ENCODE measurements at places on chromosomes 6 and 20.

DNA sequence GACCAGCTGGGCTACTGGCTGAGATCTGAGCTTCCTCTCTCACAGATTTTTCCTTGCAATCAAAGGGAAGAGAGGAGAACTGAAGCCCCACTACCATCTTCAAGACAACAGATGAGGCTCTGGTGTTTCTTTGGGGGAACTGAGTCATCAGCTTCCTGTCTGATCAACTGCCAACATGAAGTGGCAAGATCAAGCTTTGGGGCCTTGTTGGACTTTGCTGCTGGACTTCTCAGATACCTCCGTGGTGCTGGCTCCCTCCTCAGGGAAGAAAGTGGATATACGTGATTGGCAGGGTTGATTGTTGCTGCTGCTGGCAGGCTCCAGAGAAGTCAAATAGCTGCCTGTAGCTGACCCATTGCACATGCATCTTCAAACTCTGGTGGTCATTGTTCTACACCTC is 3.6 kb upstream of the TOX2 start:
- DNase-seq = no peak

DNA sequence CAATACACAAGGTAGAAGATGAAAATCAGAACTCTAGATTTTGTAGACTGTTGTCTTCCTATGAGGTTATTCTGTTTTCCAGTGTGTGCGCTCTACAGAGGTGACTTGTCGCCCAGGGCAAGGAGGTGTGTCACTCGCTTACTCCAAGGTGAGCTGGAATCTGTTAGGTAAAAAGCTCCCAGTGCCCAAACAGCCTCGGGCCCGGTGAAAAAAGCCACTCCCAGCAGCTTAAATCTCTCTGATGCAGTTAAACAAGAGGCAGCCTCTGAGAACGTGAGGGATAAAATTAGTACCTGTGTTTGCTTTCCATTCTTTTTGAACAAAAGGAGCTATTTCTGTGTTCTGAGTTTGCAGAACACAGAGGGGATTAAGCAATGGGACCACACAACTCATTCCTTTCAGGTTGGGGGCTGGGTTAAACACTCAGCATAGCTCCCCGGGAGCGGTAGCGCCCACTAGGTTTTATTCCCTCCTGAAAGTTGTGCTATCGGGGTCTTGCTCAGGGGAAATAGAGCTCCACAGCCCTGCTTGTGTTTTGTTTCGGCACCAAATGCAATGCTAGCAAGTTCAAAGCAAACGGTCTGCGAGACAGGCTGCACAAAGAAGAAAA is 181.2 kb downstream of the FOXA2 start:
- DNase-seq = no peak

GRCh38 chr20:59718751-59719150 is 114.4 kb downstream of the PHACTR3 start:
- no peak for DNase-seq

DNA sequence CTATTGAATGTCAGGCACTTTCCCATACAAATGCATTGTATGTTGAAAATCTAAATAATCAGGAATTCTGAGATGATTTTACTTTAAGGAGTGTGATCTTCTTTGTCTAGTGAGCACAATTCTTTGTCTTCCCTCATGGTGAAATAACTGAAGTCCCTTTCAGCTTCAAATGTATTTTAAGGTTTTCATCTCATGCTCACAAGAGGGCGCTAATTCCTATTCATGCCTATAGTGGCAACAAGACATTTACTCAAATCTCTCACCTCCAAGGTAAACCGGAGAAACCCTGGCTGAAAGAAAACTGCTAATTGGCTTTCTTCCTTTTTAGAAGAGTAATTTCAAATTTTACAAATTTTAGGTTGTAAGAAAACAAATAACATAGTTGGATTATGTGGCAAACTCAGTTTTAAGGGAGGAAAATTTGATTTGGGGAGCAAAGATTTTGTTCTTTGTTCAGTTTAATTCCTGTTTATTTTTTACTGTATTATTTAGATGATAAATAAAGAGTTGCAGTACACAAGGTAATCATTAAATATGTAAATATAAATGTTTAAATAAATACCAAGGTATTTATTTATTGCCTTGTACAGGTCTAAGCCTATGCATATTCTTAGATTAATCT is 69.1 kb downstream of the SLC35F1 start:
- DNase-seq = no peak

- no peak for DNase-seq
Measured at GRCh38 chr6:28600245-28600644, 74.6 kb downstream of the GPX5 start.

- DNase-seq = no peak
Measured at GRCh38 chr6:56289721-56290120, 42.3 kb upstream of the COL21A1 start.

DNA sequence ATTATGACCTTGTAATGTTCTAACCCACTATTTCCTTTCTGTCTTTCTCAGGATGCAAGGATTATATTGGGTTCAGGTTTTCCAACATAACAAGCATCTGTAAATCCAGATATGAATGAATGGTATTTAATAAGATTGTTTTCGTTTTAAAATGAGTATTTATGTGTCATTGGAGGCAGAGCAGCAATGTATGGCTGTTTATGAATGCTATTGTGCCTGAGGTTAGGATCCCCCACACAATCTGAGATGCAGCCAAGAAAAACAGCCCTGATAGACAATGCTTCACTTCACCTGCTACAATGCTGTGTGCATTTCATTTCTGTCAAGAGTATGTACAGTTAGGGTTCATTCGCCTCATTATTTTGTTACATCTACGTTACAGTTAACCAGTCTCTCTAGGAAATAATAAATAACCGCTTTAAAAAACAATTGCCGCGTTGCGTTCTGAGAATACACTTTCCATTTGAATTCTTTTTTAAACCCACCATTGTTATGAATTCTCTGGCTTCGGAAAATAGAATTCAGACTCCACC is 19.6 kb downstream of the TFAP2A start:
- DNase-seq = no peak

GRCh38 chr6:13166916-13167315 is 161.4 kb downstream of the TBC1D7 start:
- DNase-seq = no peak

- no peak for DNase-seq
Measured at GRCh38 chr6:144953552-144954240, 668.6 kb downstream of the UTRN start.

DNA sequence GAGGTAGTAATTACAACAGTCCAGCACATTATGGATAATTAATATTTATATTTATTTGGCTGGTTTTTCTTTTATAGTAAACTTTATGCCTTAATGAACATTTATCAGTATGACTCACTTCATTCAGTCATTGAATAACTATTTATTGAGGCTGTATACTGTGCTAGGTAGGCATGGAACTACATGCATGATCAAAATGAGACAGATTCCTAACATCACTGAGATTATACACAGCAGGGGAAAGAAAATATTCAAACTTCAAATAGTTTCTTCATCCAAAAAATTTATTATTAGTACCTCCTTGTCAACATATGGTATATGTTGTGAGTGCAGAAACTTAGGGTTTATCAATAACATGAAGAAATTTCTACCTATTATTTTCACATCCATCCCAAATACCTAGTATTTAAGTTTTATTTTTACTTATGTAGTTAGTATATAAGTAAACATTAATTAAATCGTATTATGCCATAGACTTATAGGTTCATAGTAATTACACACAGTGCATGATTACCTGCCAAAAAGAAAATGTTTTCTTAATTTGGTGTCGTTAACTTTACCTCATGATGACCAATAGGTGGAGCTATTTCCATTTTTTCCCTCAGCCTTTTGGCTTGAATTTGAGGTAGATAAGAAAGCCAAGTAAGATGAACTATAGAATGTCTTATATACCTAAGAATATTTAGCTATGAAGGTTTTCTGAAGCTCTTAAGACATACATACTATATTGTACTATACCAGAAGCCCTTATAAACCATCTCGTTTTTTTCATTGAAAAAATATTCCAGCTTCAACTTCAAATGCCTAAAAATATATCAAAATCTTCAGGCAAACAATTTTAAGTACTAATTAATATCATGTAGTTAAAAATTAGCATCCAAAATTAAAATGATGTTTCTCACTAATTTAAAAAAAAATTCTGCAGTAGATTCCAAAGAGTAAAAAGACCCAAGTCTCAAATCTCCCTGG is 12.5 kb upstream of the TMEM30A start:
- DNase-seq = no peak

DNA sequence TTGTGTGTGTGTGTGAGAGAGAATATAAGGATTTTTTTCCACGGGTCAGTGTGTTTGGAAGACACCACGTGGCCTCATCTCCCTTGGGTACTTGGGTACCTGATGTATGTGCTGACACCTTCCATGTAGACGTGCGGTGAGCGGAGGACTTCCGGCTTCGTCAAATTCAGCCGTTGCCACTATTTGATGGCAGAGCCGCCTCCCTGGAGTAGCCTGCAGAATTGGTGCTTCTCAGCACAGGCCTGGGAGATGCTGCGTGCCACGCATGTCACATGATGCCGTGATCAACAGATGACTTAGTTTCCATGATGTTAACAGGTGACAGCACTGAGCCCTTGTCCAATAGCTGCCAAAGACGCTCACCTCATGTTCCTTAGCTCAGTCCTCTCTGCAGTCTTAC is 69.4 kb downstream of the CDH4 start:
- DNase-seq = no peak

GRCh38 chr6:167988945-167989841 is 8.3 kb upstream of the KIF25 start:
- no peak for DNase-seq

DNA sequence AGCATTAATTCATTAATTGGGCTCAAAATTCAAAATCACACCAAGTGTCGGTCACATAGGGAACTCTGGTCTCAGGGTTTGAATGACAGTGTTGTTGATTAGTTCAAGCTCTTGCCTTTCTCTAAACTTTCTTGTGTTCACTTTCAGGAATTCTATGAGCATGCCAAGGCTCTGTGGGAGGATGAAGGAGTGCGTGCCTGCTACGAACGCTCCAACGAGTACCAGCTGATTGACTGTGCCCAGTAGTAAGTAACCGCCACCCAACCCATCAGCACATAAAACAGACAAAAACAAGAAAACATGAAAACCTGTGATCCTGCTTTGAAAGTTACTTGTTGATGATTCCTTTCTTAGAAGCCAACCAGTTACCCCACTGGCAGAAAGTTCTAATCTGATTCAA is 52.7 kb downstream of the GNAS start:
- no peak for DNase-seq

GRCh38 chr6:40389254-40389653 is 197.9 kb downstream of the LRFN2 start:
- DNase-seq = no peak

GRCh38 chr20:58613061-58613854 is 37.8 kb upstream of the STX16 start:
- DNase-seq = no peak

GRCh38 chr6:47147836-47148344 is 105.8 kb upstream of the ADGRF1 start:
- no peak for DNase-seq

DNA sequence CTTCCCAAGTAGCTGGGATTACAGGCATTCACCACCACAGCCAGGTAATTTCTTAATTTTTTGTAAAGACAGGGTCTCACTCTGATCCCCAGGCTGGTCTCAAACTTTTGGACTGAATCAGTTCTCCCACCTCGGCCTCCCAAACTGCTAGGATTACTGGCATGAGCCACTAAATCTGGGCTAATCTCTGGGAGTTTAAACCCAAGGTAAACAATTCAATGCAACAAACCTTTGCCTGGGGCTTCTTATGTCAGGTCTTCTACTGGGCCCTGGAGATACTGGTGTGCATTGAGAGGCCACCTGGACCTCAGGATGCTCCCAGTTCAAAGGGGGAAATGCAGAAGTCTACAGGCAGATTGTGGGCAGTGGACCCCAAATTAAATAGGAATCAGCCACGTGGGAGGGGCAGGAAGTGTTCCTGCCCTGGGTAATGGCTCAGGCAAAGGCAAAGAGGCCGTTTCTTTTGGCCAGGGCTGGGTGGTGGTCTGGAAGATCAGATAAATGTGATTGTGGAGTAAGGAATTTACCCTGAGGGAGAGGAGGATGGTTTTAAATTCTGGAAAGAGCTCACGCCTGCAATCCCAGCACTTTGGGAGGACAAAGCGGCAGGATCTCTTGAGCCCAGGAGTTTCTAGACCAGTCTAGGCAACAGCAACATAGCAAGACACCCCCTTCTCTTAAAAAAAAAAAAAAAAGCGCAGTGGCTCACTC is 1.3 kb upstream of the MYBL2 start:
- no peak for DNase-seq

DNA sequence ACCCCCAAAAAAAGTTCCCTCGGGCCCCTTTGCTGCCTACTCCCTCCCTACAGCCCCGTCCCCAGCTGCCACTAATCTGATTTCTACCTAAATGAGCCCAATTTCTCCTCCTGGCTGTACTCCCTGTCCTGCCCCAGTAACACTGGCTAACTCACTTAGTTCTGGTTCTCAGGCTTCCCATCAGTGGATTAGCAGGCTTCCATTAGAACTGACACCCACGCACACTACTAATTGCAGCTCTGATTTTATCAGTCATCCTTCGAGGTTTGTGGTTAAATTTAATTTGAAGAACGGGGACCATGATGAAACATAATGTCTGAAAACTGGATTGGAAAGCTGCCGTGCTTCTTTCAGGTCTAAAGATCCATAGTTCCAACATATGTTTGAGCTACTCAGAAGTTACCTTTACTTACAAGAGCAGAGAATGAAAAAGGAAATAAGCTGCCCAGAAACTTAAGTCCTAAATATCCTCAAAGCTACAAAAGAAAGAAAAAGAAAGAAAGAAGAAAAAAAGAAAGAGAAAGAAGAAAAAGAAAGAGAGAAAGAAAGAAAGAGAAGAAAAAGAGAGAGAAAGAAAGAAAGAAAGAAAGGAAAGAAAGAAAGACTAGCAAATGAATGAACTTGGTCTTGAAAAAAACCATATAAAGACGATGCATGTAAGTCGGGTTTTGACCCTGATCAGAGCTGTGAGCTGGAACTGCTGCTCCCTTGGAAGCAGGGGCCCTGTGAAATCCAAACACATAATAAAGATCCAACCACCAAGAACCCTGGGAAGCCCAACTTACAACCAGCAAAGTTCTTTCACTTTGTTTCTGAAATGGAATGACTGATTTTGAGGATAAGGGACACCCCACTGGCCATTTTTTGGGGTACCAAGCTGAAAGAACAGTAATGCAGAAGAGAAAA is 51.7 kb downstream of the CNKSR3 start:
- DNase-seq = no peak

DNA sequence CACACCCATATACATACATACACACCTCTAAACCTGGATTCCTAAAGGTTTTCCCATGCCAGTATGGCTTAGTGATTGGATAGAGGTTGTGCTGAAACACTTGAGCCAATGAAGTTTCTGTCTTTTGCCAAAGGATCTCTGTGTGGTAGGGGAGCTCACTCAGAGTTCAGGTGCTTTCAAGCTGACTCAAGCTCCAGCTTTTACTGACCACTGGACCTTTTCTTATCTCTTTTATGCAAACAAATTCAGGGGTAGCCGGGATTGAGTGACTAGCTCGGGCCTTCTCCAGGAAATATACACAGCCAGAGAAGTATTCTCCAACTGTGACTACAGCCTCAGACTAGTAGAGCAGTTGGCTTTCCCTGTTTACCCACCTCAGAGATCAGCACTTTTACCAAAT is 21.5 kb upstream of the DSE start:
- no peak for DNase-seq

- no peak for DNase-seq
Measured at GRCh38 chr20:12750221-12750620, 258.6 kb upstream of the SPTLC3 start.
